Forelimb muscle (tissue), 1 donor: ENCODE measurements at places on chromosomes 7 and 10. TPM values are rescaled to one million over a fixed set of nuclear protein-coding genes. Genes with fewer than 3 reads are reported as not detected.

GRCh38 chr10:11593612-11594011, 17.8 kb downstream of the USP6NL start:
- DNase-seq: no peak

DNA sequence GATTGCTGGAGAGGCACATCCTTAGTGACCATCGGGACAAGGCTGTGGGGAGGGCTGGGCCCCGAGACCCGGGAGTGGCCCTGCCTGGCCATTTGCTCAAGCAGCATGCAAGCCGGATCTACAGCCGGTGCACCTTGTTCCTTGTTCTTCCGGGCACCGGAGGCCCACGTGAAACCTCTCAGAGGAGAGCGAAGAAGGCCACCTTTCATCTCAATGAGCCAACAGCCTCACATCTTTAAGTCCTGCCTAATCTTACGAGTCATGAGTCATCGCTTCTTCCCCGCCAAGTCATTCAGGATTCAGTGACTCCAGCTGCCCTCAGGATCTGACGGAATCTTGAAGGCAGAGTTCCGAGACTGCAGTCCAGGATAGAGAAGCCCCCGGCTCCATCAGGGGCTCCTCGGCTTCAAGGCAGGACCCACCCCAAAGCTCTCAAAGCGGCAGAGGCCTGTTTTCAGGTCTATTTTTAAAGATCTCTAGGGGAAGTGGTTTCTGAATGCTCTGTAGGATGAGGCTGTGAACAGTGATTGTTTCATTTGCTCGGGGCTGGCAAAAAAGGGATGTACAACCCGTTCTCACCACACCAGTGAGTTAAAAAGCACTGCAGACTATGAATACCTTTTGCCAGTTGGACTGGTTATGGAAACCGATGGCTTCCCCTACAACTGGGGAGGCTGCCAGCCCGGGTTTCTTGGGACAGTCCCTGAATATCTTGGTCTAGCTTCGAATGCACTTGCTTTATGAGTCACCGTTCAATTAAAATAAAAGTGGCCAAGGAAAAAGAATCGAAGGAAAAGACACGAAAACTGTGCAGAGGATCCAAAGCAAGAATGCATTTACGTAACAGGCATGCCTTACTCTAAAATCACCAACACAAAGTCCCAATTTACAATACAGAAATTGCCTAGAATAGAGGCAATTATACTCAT, 57.2 kb upstream of the ECHDC3 start:
- DNase-seq: no peak

DNA sequence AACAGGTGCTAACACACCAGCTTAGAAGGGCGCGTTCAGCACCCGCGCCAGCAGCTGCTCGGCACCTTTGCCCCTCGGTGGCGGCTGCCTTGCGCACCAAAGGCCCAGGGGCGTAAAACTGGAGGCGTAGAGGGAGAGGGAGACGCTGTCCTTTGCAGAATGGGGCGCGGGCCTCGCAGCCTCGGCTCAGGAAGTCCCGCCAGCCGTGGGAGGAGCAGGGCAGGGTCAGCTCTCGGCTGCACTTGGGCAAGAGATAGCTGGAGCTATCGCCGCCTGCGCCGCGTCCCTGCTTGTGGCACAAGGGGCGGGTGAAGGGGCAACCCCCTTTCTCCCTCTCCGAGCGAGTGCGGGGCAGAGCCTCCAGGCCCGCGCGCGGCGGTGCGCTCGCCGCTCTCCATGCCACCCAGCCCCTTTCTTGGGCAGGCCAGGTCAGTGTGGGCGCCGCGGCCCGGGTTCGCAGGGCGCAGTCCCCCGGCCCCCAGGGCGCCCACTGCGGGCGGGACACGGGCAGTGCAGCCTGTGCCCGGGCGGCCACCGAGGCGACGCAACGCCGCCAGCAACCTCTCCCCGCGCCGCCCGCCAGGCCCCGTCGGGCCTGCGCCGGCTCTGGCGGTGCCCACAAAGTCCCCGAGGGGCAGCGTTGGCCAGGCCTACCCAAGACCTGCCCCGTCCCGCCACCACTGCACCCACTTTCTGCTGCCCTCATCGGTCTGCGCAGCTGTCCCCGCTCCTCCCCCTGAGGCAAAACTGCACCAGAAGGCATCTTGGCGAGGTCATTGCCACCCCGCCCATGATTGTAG, 4.1 kb downstream of the NEUROD6 start:
- no peak for DNase-seq

The OR2A5 gene
- polyA plus RNA-seq: not detected

The TMEM270 gene
- polyA plus RNA-seq: not detected

The IDI2 gene
- 0.14 TPM for polyA plus RNA-seq

The SPAM1 gene
- not detected for polyA plus RNA-seq

The SGCE gene
- 146 TPM for polyA plus RNA-seq
